ENCODE measurements at places on chromosomes 3 and 15. TPM values are rescaled to one million over a fixed set of nuclear protein-coding genes. Genes with fewer than 3 reads are reported as not detected.

DNA sequence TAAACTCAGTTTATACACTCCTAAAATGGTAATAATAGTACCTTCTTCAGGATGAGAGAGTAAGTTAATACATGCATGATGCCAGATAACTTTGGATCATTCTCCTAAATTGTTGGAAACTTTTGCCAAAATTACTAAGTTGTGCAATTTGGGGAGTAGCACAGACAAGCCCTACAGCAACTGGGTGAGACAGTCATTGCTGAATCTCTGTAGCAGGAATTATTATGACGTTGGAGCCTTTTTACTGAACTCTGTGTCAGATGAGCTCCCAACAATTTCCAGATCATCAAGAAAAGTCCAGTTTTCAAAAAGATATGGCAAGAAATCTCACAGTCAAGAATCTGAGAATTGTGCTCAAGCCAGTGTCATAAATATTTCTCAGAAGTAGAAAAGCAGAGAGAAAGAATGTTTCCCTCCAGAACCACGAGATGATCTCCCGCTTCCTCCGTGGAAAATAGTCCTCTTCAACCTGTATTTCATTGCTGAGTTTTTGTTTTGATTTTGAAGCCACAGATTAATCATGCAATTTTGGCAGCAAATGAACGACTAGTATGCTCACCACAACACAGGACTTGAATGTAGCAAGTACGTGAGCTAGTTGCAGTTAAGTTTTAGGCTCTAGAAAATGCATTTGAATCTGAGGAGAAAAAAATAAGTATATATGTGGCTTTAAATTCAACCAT is 485.4 kb downstream of the CNTN6 start:
- DNase-seq, result no peak

GRCh38 chr3:98812851-98813374 is 49.8 kb downstream of the ST3GAL6 start:
- DNase-seq, result no peak

GRCh38 chr15:31264559-31265089 is 62.0 kb upstream of the KLF13 start:
- peak; percentile 1 for DNase-seq

GRCh38 chr15:26087881-26088280 is 224.8 kb upstream of the ATP10A start:
- DNase-seq, result no peak

- DNase-seq, result no peak
These were observed 26.8 kb downstream of the PAQR5 start for GRCh38 chr15:69325456-69325971.

DNA sequence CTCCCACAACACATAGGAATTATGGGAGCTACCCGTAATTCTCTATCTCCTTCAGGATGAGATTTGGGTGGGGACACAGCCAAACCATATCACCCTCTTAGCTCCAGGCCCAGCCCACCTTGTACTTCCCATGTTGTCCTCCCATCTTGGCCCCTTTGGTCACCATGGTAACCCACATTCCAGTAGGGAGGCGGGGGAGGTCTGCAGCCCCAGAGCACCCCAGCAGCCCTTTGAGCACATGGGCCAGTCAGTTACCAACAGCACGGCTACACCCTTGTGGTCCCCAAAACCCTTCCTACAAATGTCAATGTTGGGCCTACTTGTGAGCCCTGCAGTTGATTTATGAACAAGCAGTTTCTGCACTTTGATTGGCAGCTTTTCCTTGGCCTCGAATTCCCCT is 84.5 kb downstream of the LRRK1 start:
- no peak for DNase-seq

GRCh38 chr3:173510565-173510964 is 113.0 kb downstream of the NLGN1 start:
- no peak for DNase-seq

APOD gene
- 92.5 TPM for total RNA-seq

DPPA2 gene
- total RNA-seq, result not detected

ZIC4 gene
- total RNA-seq, result not detected
